ENCODE measurements at places on chromosomes 3 and 15. TPM values are rescaled to one million over a fixed set of nuclear protein-coding genes. Genes with fewer than 3 reads are reported as not detected.

DNA sequence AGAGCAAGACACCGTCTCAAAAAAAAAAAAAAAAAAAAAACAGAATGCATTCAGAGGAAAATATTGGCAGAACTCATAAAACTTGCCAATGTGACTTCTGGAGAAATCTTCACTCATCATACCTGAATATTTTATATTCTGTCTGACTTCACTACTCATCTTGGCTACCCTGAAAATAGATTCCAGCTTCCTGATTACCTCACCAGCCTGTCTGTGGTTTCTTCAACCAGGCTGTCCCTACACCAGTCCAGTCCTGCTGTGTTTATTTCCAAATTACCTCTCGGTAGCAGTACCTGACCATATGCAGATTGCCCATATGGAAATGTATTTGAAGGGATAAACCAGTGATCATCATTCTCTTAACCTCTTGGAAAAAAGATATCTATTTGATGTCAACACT lies 9.3 kb upstream of the P3H2 start:
- DNase-seq = no peak

The ARHGAP31 gene
- 10.1 TPM for polyA plus RNA-seq

The NEK10 gene
- polyA plus RNA-seq = 4.6 TPM

The TM4SF18 gene
- polyA plus RNA-seq = 10.5 TPM

- DNase-seq = no peak
Observed at GRCh38 chr3:73448761-73449301, 175.9 kb downstream of the PDZRN3 start.
